ENCODE measurements at places on chromosomes 5 and 9. TPM values are rescaled to one million over a fixed set of nuclear protein-coding genes. Genes with fewer than 3 reads are reported as not detected.

The PLCXD3 gene
- total RNA-seq = not detected

The CATSPER3 gene
- total RNA-seq = 0.34 TPM

The SPOCK1 gene
- not detected for total RNA-seq

DNA sequence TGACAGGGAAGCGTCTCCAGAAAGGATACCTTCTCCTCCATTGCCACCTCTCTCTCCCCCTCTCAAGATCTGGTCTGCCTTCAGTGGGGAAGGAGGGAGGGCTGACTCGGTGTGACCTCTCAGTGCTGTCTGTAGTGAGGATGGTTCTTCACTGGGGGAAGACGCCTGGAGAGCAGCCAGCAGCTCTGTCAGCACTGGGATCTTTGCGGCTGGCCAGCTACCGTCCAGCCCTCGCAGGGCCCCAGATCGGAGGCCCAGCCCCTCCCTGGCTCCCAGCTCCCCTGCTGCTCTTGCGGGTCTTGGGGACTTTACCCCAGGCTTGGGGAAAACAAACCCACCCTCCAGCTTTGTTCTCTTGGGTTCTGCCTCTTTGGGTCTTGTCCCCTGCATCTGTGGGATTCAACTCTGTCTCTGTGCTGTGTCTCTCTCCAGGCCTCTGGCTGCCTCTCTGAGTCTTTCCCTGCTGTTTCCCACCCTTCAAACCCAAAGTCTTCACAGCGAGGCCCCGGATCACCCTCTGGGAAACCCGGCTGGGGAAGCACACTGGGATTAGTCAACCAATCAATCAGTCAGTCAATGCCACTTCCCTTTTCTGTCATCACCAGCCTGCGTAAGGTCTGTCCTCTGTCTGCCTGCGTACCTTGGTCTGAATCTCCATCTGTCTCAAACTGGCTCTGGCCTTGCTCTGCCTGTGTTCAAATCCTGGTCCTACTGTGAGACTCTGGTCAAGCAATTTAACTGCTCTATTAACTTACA lies 23.0 kb downstream of the FGF18 start:
- no peak overlapping the region for H3K4me3 ChIP-seq
- no peak overlapping the region for H3K27ac ChIP-seq
- H3K27me3 ChIP-seq = peaks cover 3% of the 10 kb centered on the region
- DNase-seq = no peak

DNA sequence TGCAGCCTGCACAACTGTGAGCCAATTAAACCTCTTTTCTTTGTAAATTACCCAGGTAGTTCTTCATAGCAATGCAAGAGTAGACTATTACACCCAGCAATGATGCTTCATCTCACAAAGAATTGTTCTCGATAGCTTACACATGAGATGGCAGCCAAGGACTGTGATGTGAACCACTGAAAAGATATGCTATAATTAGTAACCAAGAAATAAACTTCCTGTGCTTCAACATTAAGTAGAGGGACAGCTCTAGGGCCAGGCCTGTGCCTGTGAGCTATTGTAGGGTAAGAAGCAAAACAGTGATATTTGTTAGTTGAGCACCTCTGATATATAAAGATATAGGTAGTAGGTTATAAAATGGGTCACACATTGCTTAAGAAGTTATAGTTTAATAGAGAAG lies 41.8 kb upstream of the DPYSL3 start:
- no peaks in the 10 kb centered on the region for H3K27me3 ChIP-seq
- H3K4me1 ChIP-seq = no peaks in the 10 kb centered on the region
- DNase-seq = no peak
- no peak overlapping the region for H3K27ac ChIP-seq
- H3K36me3 ChIP-seq = no peaks in the 10 kb centered on the region
- H3K4me3 ChIP-seq = no peak overlapping the region

- no peak overlapping the region for H3K27ac ChIP-seq
- H3K36me3 ChIP-seq = no peaks in the 10 kb centered on the region
- H3K4me1 ChIP-seq = no peaks in the 10 kb centered on the region
- no peak for DNase-seq
- no peaks in the 10 kb centered on the region for H3K27me3 ChIP-seq
Measured at GRCh38 chr5:97243353-97243752, 60.3 kb upstream of the RIOK2 start.

DNA sequence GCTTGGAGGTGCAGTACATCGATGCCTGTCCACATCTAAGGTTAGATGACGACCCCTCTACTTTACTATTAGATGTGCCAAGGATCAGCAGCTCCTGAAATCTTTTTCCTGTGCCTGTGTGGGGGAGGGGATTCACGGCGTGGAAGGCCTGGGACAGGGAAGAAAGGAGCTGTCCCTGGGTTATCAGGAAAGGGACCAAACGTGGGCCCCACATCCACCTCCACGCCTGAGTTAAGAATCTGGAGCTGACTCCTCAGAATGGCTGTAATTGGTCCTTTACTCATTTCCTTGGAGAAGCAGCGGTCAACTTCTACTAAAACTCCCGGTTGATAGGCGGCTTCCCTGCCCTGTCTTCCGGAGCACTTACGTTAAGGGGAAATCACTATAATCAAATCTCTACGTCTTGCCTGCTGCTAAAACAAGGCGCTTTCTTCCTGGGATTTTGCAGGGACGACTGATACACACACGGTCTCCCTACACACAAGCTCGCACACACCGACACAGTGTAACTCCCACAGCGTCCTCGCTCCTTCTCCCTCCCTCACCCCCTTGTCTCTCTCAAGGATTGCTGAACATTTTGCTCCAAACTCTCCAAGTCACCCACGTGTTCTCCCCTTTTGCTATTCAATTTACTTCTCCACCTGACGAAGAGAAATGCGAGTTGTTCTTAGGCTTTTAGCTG lies 1.4 kb downstream of the PDE4D start:
- peaks cover 2% of the 10 kb centered on the region for H3K4me1 ChIP-seq
- peaks cover 42% of the 10 kb centered on the region for H3K27me3 ChIP-seq
- H3K4me3 ChIP-seq = no peak overlapping the region
- H3K36me3 ChIP-seq = no peaks in the 10 kb centered on the region
- DNase-seq = no peak

- H3K27ac ChIP-seq = no peak overlapping the region
- H3K27me3 ChIP-seq = no peaks in the 10 kb centered on the region
- H3K36me3 ChIP-seq = no peaks in the 10 kb centered on the region
- no peaks in the 10 kb centered on the region for H3K4me1 ChIP-seq
Measured at GRCh38 chr5:28165096-28165495, 1126.7 kb upstream of the CDH9 start.

GRCh38 chr9:90919883-90920282 lies 118.3 kb downstream of the SYK start:
- no peak overlapping the region for H3K4me3 ChIP-seq
- H3K4me1 ChIP-seq = peaks cover 18% of the 10 kb centered on the region
- H3K36me3 ChIP-seq = no peaks in the 10 kb centered on the region
- H3K27me3 ChIP-seq = no peaks in the 10 kb centered on the region

- H3K27me3 ChIP-seq = no peaks in the 10 kb centered on the region
- peaks cover 46% of the 10 kb centered on the region for H3K36me3 ChIP-seq
- peak; percentile 85 for DNase-seq
- peak within 1 kb of the TSS; percentile 85 for H3K4me3 ChIP-seq
- peaks cover 19% of the 10 kb centered on the region for H3K4me1 ChIP-seq
- peak within 1 kb of the TSS; percentile 88 for H3K27ac ChIP-seq
Measured at GRCh38 chr9:35096035-35096849, at the start of gene PIGO. Gene PIGO, minus strand, starts transcription at chr9:35096591. Its CDS starts 1,026 bp downstream, at chr9:35095565.
